ENCODE measurements at places on chromosomes 12 and 14.

GRCh38 chr14:61552241-61552640 lies 143.1 kb upstream of the HIF1A start:
- no peak for DNase-seq

DNA sequence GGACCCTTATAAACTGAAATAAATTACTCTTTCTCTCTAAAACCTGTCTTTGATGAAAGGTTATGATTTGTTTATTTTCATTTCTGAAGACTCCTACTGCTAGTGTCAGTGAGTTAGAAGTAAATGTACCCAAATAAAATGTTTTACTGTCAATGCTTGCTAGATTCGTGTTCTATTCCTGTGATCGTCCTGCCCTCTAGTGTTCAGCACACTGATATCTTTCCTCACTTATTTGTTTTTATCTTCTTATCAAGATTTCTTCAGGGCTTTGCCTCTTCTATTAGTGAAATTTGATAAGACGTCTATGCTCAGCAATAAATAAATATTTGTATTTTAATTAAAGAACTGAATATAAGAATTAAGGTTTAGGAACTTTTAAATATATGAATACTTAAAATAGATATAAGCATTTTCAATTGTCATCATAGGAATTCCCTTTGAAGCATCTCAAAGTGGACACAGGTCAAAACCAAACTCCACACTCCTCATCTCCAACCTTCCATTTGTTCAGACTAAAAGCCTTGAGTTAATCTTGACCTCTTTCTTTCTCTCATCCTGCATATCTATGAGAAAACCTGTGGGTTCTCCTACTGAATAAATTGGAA lies 75.8 kb downstream of the C12orf50 start:
- no peak for DNase-seq

GRCh38 chr12:117038919-117039318 lies 60.3 kb downstream of the TESC start:
- DNase-seq: no peak

DNA sequence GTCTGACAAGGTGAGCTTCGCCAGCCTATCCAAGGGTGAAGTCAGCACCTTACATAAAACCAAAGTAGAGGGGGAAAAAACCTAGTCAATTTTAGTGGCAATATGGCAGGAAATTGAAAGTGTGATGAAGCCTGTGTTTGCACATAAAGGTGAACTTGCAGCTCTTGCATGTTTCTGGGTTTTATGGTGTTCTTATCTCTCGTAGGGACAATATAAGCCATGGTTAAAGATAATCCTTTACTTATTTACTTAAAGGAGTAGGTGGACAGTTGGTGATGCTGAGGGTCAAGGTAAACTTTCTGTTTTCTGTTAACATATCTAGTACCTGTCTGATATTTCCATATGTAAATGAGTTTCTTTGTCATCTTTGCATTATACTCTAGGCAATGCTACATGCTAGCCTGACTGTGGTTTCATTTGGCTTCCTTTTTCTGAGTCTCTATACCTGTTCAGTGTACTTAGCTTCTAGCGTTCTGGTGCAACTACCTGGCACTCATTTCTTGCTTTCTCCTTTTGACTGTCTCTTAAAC lies 32.8 kb downstream of the CCDC91 start:
- DNase-seq: no peak

- no peak for DNase-seq
Observed at GRCh38 chr14:26200687-26201086, 397.1 kb downstream of the NOVA1 start.

DNA sequence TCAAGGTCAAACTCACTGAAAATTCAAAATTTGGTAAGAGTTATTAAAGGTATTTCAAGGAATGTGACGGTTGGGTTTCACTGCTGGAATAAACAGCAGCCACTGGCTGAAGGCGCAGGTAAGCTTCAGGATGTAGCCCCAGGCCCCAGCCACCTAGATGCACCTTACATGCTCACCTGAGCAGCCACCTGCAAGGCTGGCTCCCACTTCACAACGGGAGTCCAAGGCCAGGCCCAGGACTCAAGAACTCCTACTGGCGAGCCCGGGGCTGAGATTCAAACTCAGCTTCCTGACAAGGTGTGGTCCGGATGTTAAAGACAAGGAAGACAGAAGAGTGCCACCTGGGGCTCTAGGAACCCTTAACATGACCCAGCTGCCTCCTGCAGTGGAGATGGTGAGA lies 78.4 kb downstream of the ITPK1 start:
- no peak for DNase-seq

GRCh38 chr12:31819427-31819826 lies 90.6 kb upstream of the AMN1 start:
- DNase-seq: no peak

- no peak for DNase-seq
Observed at GRCh38 chr14:99242816-99243721, 28.9 kb downstream of the BCL11B start.

- DNase-seq: no peak
Observed at GRCh38 chr14:61643555-61643954, 51.8 kb upstream of the HIF1A start.

GRCh38 chr14:56300495-56300894 lies 182.3 kb downstream of the PELI2 start:
- DNase-seq: no peak

DNA sequence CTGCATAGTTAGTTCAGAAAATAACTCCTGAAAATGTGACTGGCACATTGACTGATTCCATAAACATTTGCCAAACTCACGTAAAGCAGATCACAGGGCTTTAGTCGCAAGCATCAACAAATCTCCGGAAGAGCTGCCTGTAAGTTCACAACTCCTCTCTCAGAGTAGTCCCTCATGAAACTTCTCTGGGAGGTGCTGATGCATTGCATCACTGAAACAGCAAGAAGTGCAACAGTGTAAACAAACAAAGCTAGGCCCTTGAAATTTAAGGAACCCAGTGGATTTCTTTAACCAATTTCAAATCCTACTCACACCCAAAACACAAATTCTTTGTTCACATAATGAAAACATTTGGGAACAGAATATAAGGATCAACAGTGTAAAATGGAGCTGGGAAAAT lies 1691.7 kb upstream of the FLRT2 start:
- no peak for DNase-seq

- peak; percentile 79 for DNase-seq
Observed at GRCh38 chr12:1740161-1740948, 49.5 kb downstream of the ADIPOR2 start.

DNA sequence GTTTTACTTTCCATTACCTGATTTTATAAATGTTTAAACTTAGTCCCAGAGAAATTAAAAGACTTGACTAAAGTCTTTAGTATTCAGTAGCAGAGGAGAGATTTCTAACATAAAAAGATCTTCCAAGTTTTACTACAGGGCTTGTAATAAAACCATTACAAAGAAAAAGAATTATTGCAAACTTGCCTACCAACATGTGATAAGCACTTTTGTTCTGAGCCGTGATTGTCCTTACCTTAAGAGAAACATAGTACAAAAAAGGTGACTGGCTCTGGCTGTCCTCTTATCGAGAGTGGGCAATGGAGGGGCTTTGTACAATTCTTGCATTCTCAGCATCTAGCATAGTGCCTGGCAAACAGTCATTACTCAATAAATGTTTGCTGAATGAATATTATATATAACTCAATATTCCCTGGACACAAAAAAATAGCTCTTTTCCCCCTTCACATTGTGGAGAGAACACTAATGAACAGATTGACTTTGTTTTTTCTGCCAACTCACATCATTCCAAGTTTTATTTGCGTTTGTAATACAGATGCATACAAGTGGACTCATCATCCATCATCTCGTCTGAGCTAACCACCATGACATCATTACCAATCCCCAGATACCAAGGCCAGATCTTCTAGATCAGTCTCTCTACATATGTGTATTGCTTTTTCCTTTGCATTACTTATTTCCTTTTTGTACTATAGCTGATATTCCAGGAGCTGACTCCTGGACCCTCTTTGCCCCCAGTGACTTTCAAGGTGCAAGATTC lies 192.8 kb upstream of the EEA1 start:
- DNase-seq: no peak

DNA sequence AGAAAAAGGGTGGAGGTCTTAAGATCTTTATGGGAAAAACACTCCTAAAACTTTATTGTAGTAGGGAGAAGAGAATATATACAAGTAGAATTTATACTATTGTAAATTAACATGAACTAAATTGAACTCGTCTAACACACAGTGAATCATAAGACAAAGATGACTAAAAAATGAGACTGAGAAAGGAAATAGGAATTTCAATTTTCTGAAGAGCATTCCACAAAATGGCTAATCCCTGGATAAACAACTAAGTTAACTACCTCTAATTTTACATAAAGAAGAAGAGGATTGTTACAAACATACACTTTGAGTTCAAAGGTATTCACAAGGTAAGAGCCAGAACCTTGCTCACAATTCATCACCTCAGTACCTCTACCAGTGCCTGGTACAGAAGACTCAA lies 2.0 kb downstream of the MAP4K5 start:
- DNase-seq: no peak

- DNase-seq: no peak
Observed at GRCh38 chr14:32183151-32184058, 18.4 kb upstream of the RNU6-7 start.

DNA sequence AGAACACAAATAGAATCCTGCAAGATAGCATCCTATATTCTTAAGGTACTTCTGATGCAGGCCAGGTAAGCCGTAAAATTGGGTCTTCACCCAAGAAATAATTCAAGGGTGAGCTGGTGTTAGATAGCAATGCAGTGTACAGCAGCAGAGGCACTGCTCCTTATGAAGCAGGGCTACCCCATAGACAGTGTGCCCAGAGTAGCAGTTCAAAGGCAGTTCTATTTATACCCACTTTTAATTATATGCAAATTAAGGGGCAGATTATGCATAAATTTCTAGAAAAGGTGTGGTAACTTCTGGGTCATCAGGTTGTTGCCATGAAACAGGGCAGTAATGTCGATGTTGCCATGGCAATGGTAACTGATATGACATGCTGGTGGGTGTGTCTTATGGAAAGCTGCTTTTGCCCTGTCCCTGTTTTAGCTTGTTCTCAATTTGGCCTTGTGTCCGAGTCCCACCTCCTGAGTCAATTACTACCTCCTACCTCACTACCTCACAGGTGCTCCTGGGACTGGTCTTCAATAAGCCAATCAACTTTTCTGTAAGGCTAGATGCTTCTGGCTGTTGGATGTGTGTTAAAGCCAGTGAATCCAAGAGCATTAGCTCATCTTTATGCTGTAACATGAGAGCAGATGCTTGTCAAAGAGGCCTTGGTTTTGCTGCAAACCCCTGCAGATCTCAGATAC lies 61.0 kb downstream of the PPM1A start:
- DNase-seq: peak; percentile 45

DNA sequence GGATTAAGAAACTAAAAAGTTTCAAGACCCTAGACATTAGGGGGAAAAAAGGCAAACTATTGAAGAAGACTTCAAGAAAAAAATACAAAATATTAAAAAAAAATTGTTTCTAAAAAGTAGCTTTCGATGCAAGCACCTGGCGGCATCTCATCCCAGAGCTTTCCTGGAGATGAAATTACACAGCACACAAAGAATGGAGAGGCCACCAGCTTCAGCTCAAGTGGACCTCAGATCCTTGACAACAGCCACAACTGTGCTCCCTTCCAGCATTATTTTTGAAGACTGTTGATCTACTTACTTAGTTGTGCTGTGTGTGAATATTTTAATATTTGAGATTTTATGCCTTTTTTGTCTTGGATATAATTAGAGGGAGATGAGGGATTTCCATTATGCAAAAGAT lies 479.0 kb downstream of the GLT1D1 start:
- DNase-seq: no peak

DNA sequence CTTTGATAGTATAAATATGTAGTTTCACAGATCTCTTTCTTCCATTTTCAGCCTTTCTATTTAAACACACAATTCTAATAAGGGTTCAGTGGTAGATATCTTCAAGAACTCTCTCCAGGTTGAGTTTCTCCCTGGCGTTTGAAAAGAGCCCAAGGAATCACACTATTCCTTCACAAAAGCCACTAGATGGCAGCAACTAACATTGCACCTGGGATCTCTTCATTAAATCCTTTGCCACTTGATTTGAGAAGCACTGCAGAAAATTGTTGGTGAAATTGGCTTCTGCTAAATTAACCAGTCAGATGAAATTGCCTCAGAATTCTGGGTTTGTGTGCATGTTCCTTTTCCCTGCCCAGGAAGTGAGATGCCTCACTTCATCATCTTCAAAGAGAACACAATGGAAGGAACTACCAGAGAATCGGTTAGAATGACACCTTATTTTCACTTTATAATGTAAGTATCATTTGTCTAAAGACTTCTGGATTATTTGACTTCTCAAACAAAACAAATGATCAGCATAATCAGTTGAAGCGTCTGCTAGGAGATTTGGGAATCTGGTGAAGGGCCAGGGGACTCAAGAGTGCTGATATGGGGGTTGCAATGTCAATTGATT lies 6.8 kb downstream of the CCDC198 start:
- peak; percentile 76 for DNase-seq

- DNase-seq: no peak
Observed at GRCh38 chr12:87428701-87429277, 600.4 kb downstream of the C12orf50 start.

DNA sequence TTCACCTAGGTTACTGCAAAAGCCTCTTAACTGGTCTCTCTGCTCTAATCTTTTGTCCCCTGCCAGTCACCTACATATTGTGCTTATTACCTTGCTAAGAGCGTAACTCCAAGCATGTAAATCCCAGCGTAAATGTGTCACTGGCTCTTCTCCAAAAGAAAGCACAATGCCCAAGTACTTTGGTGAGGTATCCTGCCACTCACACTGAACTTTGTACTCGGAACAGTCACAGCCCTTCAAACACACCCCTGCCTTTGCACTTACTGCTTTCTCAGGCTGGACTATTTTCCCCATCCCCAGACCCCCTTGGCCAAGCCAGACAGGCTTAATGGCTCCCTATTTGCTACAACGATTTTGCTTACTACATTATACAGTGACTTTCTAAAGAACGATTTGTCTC lies 31.7 kb downstream of the GALNT4 start:
- DNase-seq: no peak

DNA sequence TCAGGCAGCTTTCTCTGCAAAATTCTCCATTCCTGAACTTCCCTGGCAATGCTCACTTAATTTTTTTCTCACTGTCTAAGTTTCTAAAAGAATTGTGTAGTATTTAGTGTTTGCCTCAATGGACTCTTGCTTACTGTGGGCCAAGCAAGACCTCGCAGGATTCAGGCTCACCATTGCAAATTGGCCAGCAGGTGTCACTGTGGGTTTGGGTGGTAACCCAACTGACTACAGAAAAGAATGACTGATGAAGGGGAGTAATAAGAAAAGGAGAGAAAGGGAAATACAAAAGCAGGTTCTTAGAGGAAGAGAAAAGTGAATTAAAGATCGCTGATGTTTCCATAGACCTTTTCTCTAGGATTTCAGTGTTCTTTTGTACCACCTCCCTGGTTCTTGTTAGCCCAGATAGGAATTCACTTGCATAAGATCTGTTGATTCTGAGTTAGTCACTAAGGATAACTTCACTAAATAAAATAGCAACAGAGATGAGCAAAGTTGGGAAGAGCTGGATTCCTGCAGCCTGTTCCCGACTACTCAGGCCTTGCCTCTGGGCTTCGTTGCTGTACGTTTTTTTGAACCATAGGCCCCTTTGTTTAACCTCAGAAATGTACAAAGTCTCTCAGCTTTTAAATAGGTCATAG lies 386.5 kb upstream of the DDHD1 start:
- peak; percentile 89 for DNase-seq

Data from kidney (tissue), 22 donors.